Amniotic epithelial cell (primary cell): ENCODE measurements at places on chromosomes 7 and 10.

- no peak for DNase-seq
These were observed 526 bp downstream of the CH25H start for GRCh38 chr10:89206402-89207180.

DNA sequence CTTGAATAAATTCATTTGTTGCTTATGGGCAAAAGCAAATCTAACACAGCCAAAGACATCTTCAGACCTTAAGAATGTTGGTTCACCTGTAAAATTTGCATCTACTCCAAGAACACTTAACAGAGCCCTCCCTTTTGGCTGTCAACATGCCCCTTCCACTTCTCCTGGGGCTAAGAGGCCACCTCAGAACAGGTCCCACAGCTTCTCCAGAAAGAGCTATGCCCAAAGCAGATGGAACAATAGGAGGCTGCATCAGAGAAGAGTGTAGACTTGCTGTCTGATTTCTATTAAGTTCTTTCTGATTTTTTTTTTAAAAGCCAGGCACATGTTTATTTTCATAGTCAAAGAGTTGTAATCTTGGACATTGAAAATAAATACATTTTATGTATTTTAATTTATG lies 26.1 kb upstream of the TRIL start:
- no peak for DNase-seq

DNA sequence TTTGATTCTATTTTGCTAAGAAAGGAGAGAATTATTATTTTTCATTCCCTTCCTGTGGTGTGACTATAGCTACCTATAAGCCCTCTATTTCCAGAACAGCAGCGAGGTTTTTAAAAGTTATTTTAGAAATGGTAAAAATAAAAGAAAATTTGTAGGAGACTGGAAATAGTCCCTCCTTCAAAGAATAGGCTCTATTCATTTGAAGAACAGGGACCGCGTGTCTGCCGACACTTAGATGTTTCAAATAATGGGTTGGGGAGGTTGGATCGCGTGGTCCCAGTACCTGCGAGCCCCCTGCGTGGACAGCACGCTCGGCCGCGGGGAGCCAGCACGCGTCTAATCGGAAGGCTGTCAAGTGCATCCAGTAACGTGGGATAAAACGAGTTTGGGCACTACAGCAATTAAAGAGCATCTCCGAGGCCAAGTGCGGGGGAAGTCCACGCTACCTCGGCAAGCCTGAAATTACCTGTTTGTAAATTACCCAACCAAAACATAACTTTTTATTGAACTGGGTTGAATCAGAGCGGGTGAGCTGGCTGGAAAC lies 1.0 kb downstream of the CACNA2D1 start:
- peak; percentile 18 for DNase-seq

DNA sequence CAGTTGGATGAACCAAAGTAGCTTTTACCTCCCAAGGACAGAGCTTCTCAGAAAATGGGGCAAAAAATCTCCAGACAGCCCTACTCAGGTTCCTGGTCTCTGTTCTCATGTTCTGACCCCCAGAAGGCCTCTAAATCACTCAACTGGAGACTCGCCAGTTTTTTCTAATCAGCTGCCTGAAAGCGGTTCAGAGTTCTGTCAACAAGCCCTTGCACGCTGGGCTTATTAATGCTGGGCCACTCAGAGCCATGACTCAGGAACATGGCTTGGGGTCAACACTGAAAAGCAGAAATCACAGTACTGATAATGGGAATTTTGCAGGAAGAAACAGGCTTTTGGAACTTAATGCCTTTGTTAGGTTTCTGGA lies 15.3 kb downstream of the ECHDC3 start:
- DNase-seq: peak; percentile 97

DNA sequence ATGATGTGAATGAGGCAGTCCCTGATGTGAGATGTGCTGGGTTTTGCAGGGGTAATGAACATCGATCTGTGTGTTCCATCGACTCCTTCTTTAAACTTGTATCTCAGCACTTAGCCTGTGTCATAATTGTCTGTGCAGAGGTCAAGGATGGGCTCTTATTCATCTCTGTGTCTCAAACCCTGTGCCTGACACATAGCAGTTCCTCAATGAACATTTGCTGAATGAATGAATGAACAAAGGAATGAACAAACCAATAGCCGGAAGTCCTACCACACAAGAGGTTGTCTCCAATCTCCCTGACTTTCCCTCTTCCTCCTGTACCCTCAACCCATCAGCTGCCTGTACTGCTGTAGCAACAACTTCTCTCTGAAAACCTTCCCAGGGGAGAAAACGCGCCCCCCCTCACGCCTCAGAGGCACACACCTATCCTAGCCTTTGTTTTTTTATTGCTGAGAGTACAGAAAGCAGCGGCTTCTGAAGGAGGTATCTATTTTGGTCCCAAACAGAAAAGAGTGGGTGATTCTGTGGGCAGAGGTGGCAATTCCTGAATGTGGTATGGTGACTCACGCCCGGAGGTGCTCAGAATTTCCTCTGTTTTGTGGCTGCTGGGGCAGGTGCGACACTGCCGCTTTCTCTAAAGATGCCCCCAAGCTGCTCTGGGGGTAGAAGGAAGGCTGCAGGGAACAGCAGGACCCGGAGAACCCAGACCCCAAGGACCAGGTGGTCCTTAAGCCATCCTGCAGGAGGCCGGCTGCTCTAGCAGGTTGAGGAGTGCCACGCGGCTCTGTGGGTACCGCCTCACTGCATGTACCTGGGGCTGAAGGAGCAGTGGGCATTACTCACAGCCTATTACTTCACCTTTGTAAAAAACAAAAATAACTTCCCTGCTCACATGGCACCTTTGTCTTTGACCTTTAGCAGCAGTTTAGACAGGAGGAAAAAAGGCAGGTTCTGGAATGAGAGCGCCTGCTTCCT lies 9.6 kb downstream of the IL2RA start:
- no peak for DNase-seq

DNA sequence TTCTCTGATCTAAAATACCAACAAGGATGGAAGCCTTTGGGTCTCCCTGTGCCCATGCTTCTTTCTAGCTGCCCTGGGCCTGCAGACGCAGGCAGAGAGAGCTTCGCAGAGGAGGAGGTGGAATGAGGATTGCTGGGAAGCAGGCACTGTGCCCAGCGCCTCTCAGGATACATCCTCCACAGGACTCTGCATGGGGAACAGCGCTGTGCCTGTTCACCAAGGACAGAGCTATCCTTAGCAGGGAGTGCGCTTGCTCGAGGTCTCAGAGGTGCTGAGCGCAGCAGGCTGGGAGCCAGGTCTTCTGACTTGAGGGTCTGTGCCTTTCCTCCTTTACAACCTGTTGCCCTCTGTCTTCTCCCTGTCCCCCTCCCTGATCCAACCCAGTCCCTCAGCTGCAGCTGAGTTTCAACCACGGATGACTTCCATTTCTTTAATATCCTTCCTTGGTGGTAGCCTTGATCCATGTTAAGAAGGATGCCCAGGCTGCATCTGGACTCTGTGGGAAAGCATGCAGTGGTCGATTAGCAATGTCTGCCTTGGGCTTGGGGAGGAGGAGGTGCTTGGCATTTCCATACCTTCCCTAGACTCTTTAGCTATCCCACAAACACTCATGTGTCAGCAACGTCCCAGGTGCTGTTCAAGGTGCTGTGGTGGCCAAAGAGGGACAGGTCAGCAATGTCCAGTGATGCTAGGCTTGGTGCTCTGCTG lies 219.6 kb upstream of the GPR26 start:
- no peak for DNase-seq

GRCh38 chr7:106177738-106178592 lies 65.9 kb upstream of the SYPL1 start:
- DNase-seq: no peak

DNA sequence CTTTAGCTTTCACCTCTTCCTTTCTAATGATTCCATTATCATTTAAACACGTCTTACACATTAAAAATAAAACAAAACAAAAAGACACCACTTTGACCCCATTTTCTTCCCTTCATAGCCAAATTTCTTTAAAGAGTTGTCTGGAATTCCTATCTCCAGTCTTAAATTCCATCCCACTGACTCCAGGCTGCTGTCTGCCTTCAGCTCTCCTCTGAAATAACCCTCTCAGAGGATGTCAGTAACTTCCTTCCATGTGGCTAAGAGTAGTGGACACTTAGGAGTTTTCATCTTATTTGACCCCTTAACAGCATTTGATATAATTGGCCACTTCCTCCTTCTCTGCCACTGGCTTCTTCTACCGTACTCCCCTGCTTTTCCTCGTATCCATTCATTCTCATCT lies 69.6 kb upstream of the MKX start:
- DNase-seq: no peak

DNA sequence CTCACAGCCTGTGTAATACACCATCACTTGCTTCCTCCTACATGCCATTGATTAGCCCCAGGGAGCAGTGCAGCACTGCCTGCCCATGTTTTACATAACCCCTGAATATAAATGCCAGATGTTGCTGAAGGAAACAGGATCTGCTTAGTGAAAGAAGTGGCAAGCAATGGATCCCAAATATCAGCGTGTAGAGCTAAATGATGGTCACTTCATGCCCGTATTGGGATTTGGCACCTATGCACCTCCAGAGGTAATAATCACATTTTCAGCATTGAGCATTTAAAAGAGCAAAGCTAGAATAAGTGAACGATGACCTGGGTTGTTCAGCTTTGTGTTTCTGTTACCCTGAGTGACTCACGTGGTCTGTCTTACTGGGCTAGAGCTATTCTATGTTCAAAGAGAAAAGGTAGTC lies at the start of gene AKR1C4:
AKR1C4 (plus strand) TSS at position 136 of the 412 bp plus-strand sequence; CDS start at position 167, 31 bp downstream.
- DNase-seq: no peak

DNA sequence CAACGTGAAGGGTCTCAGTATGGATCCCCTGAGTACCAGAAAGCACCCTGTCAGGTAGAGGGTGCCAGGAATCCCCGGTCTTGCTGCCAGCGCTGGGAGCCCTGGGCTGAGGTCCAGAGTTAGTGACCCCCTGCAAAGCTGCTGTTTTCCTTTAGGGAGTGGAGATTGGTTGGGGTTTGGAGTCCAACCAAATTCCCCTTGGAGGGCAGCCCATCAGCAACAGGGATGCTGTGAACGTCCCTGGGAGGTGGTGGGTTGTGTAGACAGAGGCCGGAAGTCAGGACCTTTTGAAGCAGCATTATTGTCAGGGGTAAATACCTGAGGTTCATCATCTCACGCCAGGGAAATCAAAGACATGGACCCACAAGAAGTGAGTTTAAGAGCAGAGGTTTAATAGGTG lies 104.2 kb downstream of the COL26A1 start:
- DNase-seq: no peak

DNA sequence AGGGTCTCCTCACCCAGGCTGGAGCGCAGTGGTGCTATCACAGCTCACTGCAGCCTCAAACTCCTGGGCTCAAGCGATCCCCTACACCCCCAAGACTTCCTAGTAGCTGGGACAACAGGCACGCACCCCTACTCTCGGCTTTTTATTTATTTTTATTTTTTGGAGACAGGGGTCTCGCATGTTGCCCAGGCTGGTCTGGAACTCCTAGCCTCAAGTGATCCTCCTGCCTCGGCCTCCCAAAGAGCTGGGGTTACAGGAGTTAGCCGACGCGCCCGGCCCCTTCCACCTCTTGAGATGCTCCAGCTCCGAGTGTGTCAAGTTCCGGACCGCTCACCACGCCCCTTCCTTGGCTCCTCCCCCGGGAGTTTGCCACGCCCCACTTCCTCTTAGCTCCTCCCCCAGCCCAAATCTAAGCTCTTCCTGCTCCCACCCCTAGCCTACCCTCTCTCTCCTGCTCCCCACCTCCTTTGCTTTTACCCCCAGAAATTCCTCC lies 6.3 kb downstream of the NAT16 start:
- no peak for DNase-seq

DNA sequence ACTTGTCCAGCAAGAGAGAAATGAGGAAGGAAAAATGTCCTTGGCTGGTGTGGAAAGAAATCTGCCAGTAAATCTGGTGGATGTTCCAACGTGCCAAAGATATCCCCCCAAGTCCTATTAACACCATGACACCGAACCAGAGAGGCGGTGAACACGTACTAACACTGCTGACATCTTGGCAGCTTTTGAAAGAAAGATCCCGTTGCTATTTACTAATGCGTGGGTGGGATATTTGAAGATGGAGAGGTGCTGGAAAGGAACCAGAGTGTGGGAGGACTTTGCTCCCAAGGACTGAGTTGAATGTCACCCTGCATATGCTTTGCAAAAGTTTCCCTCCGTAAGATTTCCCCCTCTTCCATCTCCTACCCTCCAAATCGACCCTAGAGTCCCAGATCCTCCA lies 7.9 kb downstream of the CCDC3 start:
- DNase-seq: no peak

GRCh38 chr10:97270523-97271154 lies 21.8 kb downstream of the ARHGAP19 start:
- peak; percentile 33 for DNase-seq

- no peak for DNase-seq
These were observed 7.4 kb downstream of the AVL9 start for GRCh38 chr7:32502728-32503127.

GRCh38 chr7:69502358-69502757 lies 95.9 kb upstream of the AUTS2 start:
- no peak for DNase-seq

DNA sequence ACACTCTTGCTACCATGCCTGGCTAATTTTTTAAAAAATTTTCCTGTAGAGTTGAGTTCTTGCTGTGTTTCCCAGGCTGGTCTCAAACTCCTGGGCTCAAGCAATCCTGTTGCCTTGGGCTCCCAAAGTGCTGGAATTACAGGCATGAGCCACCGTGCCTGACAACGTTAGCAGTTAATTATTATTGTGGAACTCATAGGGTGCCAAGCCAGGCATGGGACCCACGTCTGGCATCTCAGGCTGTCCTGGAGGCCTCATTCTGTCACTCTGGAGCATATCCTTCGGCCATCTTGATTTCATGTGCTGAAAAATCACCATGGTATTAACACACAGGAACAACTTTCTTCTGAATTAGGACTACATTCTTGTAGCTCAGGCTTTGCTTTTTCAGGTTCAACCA lies 21.5 kb downstream of the STOX1 start:
- DNase-seq: no peak

DNA sequence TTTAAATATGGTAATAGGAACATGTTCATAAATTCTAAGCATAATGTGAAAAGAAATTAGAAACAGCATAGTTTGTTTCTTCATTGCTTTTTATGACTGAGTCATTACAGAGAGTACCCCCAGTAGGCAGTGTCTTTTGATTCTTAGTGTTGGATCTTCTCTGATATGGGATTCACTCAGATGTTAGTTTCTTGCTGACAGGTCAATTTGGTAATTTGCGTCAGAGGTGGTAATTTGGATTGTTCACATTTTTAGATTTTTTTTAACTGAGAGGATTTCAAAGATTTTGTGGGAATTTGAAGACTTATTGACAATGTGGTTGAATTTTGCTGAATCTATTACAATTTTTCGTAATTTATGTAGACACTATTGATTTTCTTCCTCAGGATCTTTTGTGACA lies 2.1 kb downstream of the HSPA14 start:
- DNase-seq: no peak

GRCh38 chr10:101558204-101558603 lies 29.9 kb downstream of the POLL start:
- DNase-seq: no peak

DNA sequence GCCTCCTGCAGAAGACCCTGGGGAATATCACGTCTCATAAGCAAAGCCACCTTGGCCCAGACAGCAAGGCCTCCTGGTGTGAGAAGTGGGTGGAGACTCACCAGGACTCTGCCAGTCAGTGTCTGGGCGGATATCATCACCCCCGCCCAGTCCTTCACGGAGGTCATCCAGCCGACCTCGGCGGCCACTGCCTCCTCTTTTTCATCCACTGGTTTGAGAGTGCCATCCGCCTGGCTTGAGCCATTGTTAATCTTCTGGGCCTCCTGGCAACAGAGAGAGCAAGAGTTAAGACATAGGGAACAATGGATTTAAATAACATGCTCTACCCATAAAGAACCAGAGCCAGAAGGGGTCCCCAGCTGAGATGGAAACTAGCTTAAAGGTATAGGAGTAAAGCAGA lies 233.8 kb downstream of the KCNMA1 start:
- DNase-seq: no peak

GRCh38 chr7:101912716-101913110 lies 95.3 kb downstream of the CUX1 start:
- peak; percentile 90 for DNase-seq
